Activated CD4-positive, alpha-beta T cell treated with anti-CD3 and anti-CD28 coated beads, Interleukin-2, Interleukin-4, amounts not matched to agents 100 ng/mL and 50 ng/mL, durations not matched to agents 16 hours and 8 hours (primary cell): ENCODE measurements at places on chromosomes 2 and 18.

- no peak for DNase-seq
These were observed 196.8 kb downstream of the EXOC6B start for GRCh38 chr2:72629062-72629461.

GRCh38 chr2:126953483-126953882 is 54.8 kb downstream of the TEX51 start:
- no peak for DNase-seq

DNA sequence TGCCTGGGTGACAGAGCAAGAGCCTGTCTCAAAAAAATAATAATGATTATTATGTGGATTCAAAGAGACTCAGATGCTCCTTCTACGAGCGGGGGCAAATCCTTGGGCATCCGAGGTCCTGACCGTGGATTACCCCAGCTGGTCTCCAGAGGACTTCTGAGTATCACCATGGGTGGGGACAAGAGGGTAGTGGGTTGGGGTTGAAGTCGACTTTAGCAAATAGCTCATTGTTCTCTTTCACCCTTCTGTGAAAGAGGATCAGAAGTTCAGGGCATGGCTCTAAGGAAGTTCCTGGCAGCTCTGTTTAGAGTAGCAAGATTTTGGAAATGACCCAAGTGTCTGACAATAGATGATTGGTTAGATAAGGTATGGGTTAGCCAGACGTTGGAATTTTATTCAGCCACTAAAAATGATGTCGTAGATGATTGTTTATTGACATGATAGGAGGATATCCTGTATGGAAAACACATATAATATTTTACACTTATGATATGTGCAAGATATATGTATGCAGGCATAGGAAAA is 59.0 kb upstream of the SPRED2 start:
- DNase-seq: no peak

GRCh38 chr2:239586651-239587310 is 186.0 kb upstream of the HDAC4 start:
- no peak for DNase-seq

DNA sequence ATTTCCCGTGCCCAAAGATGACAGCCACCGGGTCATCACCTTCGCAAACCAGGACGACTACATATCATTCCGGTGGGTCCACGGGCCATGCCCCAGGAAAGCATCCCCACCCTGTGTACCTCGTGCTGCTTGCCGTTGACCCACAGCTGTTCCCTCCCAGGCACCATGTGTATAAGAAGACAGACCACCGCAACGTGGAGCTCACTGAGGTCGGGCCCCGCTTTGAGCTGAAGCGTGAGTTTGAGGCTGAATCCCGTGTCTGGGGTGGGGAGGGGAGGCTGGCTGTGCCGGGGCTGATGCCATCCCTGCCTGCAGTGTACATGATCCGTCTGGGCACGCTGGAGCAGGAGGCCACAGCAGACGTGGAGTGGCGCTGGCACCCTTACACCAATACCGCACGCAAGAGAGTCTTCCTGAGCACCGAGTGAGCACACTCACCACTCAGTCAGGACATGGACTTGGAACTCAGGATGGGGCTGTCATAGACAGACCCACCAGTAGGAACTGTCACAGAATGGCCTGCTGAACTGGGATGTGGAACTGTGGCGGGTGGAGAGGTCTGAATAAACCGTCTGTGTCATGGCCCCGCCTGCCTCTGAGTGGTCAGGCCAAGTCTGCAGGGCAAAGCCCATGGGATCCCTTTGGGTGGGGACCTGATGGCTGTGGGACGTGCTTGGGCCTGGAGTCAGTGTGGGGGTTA is 3.5 kb downstream of the IMP4 start:
- no peak for DNase-seq

DNA sequence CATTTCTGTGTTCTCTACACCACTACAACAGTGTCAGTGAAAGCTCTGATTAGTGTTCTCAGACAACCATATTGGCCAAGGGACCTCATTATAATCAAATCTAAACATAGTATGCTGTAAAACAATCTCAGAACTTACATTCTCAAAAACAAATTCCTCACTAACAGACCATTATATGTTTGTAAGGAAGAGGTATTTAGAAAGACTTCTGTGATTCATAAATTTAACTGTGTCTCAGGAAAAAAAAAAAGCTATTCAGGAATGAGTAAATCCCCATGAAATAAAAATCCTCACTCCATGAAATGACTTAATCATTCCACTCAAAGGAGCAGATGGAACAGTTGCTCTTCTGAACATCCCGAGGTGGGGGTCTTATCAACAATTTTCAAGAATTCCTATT is 413.0 kb downstream of the CDH2 start:
- no peak for DNase-seq

DNA sequence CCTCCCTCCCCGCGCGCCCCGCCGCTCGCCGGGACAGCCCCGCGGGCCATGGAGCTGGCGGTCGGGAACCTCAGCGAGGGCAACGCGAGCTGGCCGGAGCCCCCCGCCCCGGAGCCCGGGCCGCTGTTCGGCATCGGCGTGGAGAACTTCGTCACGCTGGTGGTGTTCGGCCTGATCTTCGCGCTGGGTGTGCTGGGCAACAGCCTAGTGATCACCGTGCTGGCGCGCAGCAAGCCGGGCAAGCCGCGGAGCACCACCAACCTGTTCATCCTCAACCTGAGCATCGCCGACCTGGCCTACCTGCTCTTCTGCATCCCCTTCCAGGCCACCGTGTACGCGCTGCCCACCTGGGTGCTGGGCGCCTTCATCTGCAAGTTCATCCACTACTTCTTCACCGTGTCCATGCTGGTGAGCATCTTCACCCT is 865 bp downstream of the GALR1 start:
- DNase-seq: no peak

DNA sequence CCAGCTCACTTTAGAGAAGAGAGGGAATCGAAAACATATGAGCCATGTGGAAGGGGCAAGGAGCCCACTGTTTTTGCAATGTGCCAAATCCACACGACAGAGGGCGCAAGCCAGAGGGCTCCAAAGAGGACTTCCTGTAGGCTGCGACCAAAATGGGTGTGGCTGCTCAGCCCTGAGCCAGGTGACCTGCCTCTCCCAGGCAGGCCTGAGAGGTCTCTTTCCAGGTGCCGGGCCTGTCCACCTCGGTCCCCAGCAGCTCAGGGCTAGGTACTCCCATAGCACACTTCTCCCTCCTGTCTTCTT is 153.8 kb downstream of the TTC32 start:
- no peak for DNase-seq

DNA sequence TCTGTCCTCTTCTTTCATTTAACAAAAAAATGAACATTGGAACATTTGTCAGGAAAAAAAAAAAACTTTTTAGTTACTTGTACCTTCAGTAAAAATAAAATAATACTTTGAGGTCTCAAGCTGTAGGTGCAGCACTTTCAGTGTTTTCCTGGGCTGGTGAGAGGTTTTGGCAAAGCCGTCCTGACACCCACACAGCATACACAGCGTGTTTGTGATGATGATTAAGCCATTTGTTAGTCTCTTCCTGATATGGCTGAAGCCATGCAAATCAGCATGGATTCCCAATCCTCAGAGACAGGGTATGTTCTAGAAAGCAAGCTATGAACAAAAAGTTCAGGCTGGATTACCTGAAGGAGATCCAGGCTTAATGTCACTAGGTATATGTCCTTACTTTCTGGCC is 236.8 kb downstream of the ZNF516 start:
- no peak for DNase-seq

- DNase-seq: no peak
These were observed 174.8 kb upstream of the ACAA2 start for GRCh38 chr18:49988101-49988500.

DNA sequence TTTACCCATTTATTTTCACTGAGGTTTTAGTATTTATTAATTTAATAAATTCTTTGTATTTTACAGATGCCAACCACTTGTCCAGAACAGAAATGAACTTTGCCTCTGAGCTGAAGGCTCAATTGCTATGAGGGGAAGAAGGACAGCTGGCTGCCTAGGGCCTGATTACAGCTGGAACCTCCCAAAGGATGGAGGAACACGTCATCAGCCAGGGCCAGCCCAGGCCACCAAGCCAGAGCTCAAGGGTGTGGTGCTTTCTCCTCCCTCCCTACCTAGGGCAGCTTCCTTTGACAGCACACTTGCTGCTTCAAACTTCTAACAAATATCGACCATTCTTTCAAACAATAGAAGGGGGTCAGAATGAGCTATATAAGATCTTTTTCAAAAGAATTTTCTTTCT is 19.7 kb upstream of the RIOK3 start:
- DNase-seq: no peak

GRCh38 chr2:10717628-10718027 is 3.8 kb upstream of the ATP6V1C2 start:
- DNase-seq: no peak

DNA sequence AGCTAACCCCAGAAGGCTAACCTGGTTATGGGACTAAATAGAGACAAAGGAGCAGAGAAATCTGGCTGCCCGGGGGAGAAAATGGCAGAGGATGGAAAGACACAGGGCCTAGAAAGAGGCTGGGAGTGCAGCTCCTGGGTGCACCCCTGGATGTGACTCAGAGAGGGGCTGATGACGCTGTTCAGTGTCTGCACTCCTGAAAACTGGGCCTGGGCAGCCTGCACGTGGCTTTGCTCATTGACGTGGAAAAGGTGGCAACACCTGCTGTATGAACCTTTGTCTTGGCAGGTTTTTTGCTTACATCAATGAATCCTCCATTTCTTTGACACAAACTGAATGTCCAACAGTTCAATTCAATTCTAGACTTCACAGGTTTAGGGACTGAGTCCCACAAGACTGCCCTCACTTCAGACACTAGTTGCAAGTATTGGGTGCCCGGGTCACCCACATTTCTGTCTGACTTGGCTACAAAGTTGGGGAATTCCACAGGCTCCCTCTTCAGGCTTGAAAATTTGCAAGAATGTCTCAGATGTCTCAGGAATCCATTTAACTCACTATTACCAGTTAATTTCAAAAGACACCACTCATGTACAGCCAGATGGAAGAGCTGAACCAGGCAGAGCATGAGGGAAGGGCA is 47.3 kb upstream of the PUM2 start:
- DNase-seq: no peak

DNA sequence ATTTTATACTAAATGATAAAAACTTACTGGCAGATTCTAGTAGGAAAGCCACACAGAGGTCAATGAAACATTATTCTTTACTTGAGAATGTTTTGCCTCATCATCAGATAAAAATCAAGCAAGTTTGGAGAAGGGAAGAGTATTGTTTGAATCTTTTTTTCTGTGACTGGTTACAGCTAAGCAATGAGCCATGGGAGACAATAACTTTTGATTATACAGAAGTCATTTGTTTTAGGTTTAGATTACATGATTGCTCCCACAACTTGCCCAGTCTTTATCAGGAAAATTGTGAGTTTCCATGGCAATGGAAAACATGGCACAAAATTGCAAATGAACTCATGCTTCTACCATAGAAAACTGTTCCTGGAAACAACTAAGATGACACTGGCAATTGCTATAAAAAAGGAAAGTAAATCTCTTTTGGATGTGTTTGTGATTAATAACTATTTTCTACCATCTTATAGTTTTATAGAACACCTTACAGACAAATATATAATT is 476.8 kb downstream of the MBD2 start:
- no peak for DNase-seq

GRCh38 chr2:54371460-54372065 is 84.6 kb upstream of the SPTBN1 start:
- no peak for DNase-seq

- DNase-seq: no peak
These were observed 48.0 kb downstream of the ARHGAP28 start for GRCh38 chr18:6777509-6777908.

DNA sequence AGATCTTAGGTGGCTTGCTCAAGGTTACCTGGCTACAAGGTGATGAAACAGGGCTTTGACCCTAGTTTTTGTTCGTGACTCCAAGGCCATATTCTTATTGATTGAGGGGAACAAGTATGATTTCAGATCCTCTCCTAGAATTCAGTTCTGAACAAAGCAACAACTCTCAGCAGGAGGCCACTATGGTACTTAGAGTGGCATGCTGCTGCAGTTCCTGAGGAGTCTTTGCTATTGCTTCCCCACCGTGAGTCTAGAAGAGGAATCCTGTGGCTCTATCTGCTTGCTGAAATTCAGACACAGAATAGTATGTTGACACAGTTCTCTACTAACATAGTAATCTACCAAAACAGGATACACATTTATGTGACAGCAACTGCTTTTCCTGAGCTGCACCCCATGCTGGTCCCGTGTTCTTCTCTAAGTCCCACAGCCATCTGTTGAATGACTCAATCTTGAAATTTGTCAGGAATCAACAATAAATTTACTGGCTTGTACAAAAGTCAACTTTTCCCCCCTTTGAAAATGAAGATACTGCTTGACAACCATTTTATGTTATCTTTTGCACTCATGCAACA is 4.1 kb downstream of the TGFBRAP1 start:
- no peak for DNase-seq

DNA sequence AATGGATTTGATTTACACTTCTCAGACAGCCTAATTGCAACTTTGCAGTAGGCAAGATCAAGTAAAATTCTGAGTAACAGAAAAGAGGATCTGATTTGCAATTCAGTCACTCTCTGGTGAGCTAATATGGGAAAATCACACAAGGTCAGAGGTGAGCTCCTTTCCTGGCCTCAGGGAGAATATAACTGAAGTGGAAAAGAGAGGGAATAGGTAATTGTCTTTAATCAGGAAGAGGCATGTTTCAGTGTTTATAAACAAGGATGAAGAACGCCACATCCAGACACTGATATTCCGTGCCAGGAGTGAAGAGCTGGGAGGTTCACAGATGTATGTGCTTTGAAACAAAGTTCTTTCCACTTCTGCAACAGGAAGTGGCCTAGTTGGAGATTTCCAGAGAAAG is 127.1 kb downstream of the ETAA1 start:
- no peak for DNase-seq

DNA sequence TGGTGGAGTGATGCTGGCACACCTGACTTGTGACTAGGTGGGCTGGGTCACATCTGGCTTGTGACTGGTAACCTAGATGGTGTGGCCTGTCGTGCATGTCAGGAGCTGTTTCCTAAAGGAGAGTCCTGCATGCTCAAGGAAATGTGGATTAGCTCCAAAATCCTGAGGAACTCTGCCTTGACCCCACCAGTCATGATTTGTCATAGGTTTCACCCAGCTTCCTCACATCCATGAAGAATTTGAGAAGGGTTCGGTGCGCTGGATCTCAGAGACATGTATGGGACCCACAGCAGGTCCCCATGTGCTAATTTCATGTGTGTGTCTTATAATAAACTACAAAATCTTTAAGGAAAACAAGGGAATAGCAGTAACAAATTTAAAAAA is 107.2 kb downstream of the COL6A3 start:
- no peak for DNase-seq

GRCh38 chr2:26245231-26245732 is 543 bp downstream of the HADHB start:
- DNase-seq: peak; percentile 52

GRCh38 chr2:7057865-7058400 is 140.7 kb downstream of the RNF144A start:
- DNase-seq: no peak

- no peak for DNase-seq
These were observed 977 bp downstream of the SLC8A1 start for GRCh38 chr2:40450796-40451430.

GRCh38 chr2:89763254-89763580 is 1071.7 kb downstream of the RPIA start:
- no peak for DNase-seq
